ENCODE measurements at places on chromosomes 5 and 9. TPM values are rescaled to one million over a fixed set of nuclear protein-coding genes. Genes with fewer than 3 reads are reported as not detected.

DNA sequence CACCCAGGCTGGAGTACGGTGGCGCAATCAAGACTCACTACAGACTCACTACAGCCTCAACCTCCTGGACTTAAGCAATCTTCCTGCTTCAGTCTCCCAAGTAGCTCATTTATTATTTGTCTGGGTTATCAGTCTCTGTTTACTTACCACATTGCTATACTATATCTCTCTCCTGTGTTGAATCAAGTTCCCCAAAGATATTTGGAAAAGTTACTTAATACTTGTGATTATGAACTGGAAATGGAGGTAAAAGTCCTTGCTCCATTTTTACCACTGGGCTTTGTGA, 55.6 kb downstream of the ANGPTL2 start:
- H3K27me3 ChIP-seq, result no peaks in the 10 kb centered on the region
- H3K4me3 ChIP-seq, result no peak overlapping the region
- H3K36me3 ChIP-seq, result no peaks in the 10 kb centered on the region
- no peak overlapping the region for H3K27ac ChIP-seq
- H3K4me1 ChIP-seq, result peaks cover 4% of the 10 kb centered on the region
- DNase-seq, result no peak

DNA sequence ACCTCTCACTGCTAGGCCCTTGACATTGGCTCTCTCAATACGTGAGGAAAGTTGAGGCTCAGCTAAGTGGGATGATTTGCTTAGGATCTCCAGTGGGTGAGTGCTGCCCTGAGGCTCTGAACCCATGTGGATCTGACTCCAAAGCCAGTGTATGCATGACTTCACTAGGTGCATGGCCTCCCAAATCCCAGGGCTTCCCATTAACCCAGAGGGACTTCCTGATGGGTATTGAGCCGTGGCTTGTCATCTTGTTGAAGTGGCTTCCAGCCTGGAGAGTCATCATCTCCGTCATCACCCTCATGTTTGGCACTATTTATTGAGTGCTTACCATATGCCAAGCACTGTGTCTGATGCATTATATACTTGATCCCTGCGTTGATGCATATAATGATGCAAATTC, 37.3 kb upstream of the TEX48 start:
- H3K27me3 ChIP-seq, result no peaks in the 10 kb centered on the region
- DNase-seq, result no peak
- H3K4me3 ChIP-seq, result no peak overlapping the region
- H3K36me3 ChIP-seq, result no peaks in the 10 kb centered on the region
- no peak overlapping the region for H3K27ac ChIP-seq

DNA sequence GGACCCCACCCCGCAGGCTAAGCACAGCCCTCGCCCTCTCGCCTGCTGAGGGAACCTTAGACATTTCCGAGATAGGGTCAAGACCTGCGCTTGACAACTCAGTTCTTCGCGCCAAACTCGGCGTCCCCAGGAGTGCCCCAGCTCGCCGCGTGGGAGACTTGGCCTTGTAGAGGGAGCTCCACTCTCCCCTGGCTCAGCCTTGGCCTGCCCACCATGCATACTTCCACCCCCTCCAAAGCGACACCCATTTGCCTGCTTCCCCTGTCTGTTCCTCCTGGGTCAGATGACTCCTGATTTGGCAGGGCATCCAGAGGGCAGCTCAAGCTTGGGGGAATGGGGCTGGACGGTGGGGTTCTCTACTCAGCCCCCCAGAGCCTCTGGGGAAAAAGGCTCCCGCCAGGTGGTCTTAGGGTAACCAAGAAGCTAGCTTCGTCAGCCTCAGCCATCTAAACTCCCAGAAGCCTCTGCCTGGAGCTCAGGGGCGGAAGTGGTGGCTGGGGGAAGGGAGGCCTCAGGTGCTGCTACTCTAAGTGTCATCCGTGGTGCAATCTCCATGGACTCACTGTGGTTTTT, 560 bp downstream of the DOCK2 start:
- no peak for DNase-seq
- H3K4me1 ChIP-seq, result no peaks in the 10 kb centered on the region
- no peak overlapping the region for H3K4me3 ChIP-seq

DNA sequence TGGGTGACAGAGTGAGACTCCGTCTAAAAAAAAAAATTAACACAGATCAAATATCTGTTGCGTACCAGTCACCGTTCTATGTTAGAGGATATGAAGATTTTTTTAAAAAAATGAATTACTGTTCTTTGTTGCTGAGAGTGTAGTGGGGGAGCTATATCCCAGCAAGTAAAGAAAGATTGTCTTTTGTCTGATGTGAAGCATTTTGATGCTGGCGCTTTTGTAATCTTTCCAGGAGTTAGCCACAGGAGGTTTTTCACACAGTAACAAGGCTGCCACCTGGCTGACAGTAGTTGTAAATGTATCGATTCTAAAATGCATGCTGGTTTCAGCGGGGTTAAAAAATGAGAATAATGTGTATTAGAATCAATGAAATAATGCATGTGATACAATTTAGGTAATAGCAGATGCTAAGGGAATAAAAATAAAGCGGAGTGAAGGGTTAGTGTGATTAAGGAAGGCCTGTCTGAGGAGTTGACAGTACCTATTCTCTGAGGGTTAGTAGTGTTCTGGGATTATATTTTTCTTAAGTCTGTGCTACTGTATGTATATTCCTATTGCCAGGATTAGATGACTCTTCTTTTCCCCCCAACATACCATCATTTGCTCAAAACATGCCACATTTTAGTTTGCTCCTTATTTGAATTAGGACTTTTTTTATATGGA, 3.4 kb downstream of the LMNB1 start:
- H3K27me3 ChIP-seq, result no peaks in the 10 kb centered on the region
- no peak overlapping the region for H3K27ac ChIP-seq
- H3K36me3 ChIP-seq, result no peaks in the 10 kb centered on the region
- H3K4me1 ChIP-seq, result no peaks in the 10 kb centered on the region
- H3K4me3 ChIP-seq, result no peak overlapping the region

- H3K27me3 ChIP-seq, result no peaks in the 10 kb centered on the region
- DNase-seq, result no peak
- no peaks in the 10 kb centered on the region for H3K4me1 ChIP-seq
- no peaks in the 10 kb centered on the region for H3K36me3 ChIP-seq
Observed at GRCh38 chr9:135559606-135560005, 1.9 kb upstream of the PAEP start.

- H3K36me3 ChIP-seq, result no peaks in the 10 kb centered on the region
- peak overlapping the region; percentile 96 for H3K4me3 ChIP-seq
- no peak for DNase-seq
- H3K27me3 ChIP-seq, result no peaks in the 10 kb centered on the region
- H3K27ac ChIP-seq, result peak overlapping the region; percentile 91
Observed at GRCh38 chr9:68780720-68781119, 75.7 kb downstream of the PIP5K1B start.

GRCh38 chr9:135500071-135500524, 384 bp upstream of the MRPS2 start:
- peak overlapping the region; percentile 56 for H3K4me3 ChIP-seq
- H3K27ac ChIP-seq, result peak overlapping the region; percentile 71
- peaks cover 15% of the 10 kb centered on the region for H3K4me1 ChIP-seq
- no peaks in the 10 kb centered on the region for H3K36me3 ChIP-seq

DNA sequence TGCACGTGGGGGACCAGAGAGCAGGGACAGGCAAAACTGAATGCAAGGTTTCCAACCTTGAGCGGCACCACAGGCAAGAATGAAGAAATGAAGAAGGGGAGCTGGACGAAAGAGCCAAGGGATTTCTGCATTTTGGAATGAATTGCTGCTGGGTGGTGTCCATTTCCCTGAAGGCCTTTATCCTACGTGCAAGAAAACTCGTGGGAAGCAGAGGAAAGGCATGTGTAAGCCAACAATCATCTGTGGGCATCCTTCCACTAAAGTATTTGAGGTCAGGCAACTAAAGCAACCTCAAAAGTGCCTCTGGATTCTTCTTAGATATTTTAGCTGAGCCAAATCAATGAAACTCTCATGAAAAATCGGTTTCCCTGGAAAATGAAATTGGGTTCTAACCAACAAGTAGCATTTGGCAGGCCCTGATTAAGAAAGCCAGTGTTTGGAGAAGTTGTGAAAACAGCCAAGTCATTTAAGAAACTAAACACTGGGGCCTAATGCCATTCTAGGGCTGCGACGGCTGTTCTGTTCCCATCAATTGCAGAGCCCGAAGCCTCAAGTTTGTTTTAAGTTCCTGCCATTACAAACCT, 4.7 kb upstream of the TGFBI start:
- no peaks in the 10 kb centered on the region for H3K27me3 ChIP-seq
- no peak overlapping the region for H3K4me3 ChIP-seq
- no peak for DNase-seq
- peaks cover 3% of the 10 kb centered on the region for H3K4me1 ChIP-seq

- no peaks in the 10 kb centered on the region for H3K27me3 ChIP-seq
- no peaks in the 10 kb centered on the region for H3K36me3 ChIP-seq
- H3K27ac ChIP-seq, result no peak overlapping the region
- H3K4me1 ChIP-seq, result peaks cover 23% of the 10 kb centered on the region
- DNase-seq, result no peak
Observed at GRCh38 chr5:56829137-56829908, 14.0 kb downstream of the MAP3K1 start.

DNA sequence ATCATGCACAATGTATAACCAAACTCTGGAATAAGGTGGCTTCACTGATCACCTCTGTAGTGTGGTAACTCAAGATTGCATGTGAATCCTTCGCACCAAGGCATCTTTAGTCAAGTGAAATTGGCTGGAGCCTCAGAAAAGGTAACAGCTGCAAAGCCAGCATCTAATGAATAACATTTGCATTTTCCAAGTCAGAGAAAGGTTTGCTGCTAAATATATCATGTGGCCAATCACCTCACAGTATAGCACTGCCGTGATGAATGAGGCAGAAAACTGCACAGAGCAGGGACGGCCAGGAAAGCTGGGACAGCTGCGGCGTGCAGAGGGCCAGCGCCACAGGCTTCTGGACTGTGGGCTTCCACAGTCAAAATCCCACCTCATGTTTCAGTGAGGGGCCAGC, 18.5 kb downstream of the MRPS27 start:
- no peaks in the 10 kb centered on the region for H3K4me1 ChIP-seq
- H3K27me3 ChIP-seq, result no peaks in the 10 kb centered on the region
- no peak overlapping the region for H3K27ac ChIP-seq
- H3K4me3 ChIP-seq, result no peak overlapping the region
- no peak for DNase-seq
- no peaks in the 10 kb centered on the region for H3K36me3 ChIP-seq

DNA sequence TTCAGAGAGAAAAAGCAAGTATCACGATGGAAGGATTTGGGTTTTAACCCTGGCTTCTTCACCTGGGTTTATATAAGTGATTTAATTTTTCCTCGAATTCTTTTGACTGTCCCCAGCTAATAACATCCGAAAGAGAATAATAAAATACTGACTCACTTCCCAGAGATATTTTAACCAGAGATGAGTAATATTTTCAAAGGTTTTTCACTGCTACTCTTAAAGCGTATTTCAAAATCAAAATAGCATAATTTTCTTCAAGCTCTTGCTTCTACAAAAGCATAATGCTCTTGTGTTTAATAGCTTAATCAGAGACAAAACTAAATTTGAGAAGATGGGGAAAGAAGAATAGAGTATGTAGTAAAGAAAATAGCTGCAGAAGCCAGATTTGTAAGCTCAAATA, 215.2 kb upstream of the PTGER4 start:
- no peaks in the 10 kb centered on the region for H3K27me3 ChIP-seq
- DNase-seq, result no peak
- H3K27ac ChIP-seq, result no peak overlapping the region
- no peak overlapping the region for H3K4me3 ChIP-seq
- H3K4me1 ChIP-seq, result no peaks in the 10 kb centered on the region

- H3K27ac ChIP-seq, result no peak overlapping the region
- DNase-seq, result no peak
- no peaks in the 10 kb centered on the region for H3K4me1 ChIP-seq
- H3K27me3 ChIP-seq, result no peaks in the 10 kb centered on the region
Observed at GRCh38 chr9:92774274-92774673, 9.6 kb upstream of the BICD2 start.

- DNase-seq, result no peak
- H3K27me3 ChIP-seq, result no peaks in the 10 kb centered on the region
- peaks cover 6% of the 10 kb centered on the region for H3K36me3 ChIP-seq
- no peak overlapping the region for H3K27ac ChIP-seq
- peaks cover 9% of the 10 kb centered on the region for H3K4me1 ChIP-seq
- no peak overlapping the region for H3K4me3 ChIP-seq
Observed at GRCh38 chr5:151750121-151750520, 8.3 kb downstream of the ATOX1 start.

GRCh38 chr9:19133549-19134345, 6.5 kb upstream of the PLIN2 start:
- no peak overlapping the region for H3K4me3 ChIP-seq
- DNase-seq, result no peak
- no peak overlapping the region for H3K27ac ChIP-seq
- no peaks in the 10 kb centered on the region for H3K4me1 ChIP-seq

DNA sequence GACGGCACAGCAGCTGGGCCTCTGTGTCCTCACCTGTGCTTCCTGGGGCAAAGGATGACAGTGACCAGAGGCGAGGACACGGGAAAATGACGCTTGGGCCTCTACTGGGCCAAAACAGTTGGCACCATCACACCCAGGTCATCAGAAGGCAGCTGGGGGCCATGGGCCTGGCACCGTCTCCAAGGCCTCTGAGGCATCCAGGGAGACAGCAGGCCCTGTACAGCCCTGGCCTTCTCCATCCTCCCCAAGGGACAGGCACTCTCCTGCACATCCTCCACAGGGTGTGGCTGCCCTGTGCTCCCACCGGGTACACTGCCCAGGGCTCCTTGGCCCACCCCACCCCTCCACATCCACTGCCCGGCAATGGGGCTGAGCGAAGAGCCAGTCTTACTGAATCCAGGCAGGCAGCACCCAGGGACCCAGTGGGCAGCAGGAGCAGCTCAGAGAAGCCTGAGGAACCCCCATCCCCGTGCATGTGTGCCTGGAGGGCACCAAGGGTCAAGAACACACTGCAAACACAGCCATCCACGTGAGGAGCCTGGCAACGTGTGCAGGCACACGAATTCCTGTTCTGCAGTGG, 4.0 kb downstream of the LPCAT1 start:
- no peak overlapping the region for H3K4me3 ChIP-seq
- no peaks in the 10 kb centered on the region for H3K27me3 ChIP-seq
- H3K27ac ChIP-seq, result no peak overlapping the region
- no peaks in the 10 kb centered on the region for H3K4me1 ChIP-seq
- H3K36me3 ChIP-seq, result peaks cover 4% of the 10 kb centered on the region

- no peaks in the 10 kb centered on the region for H3K36me3 ChIP-seq
- no peaks in the 10 kb centered on the region for H3K4me1 ChIP-seq
- H3K27me3 ChIP-seq, result no peaks in the 10 kb centered on the region
Observed at GRCh38 chr9:130288926-130289690, 23.5 kb downstream of the HMCN2 start.

Gene STPG3
- 0.38 TPM for total RNA-seq

Gene HMCN2
- 8.6 TPM for total RNA-seq

Gene SPAG8
- total RNA-seq, result 6.1 TPM

Gene TRMT10B
- total RNA-seq, result 12.4 TPM

Gene PCDHGA9
- total RNA-seq, result 7.6 TPM

Gene PCDHA13
- total RNA-seq, result 1.8 TPM

Gene ORM2
- not detected for total RNA-seq

Gene C5orf52
- not detected for total RNA-seq

Gene RGS14
- total RNA-seq, result 28.4 TPM
